Smooth muscle cell of trachea (primary cell): ENCODE measurements at places on chromosomes 4 and X. TPM values are rescaled to one million over a fixed set of nuclear protein-coding genes. Genes with fewer than 3 reads are reported as not detected.

Gene GYG2
- 4.5 and 9.3 TPM in 2 replicates for total RNA-seq

Gene SOX3
- 0.15 TPM in 1 of 2 replicates, not detected in the other for total RNA-seq

Gene WNK3
- total RNA-seq = 0.15 and 0.17 TPM in 2 replicates

Gene DACH2
- total RNA-seq = not detected in 2 replicates

Gene VCX3A
- not detected in 2 replicates for total RNA-seq

Gene GPR119
- total RNA-seq = not detected in 2 replicates

Gene MOSPD2
- total RNA-seq = 14.9 and 17.9 TPM in 2 replicates

Gene ADH1A
- not detected in 2 replicates for total RNA-seq

Gene MAP9
- total RNA-seq = 8.1 and 18.9 TPM in 2 replicates

Gene SERTM2
- under 0.01 TPM in 1 of 2 replicates, not detected in the other for total RNA-seq

Gene TCEAL8
- total RNA-seq = 99.7 and 155 TPM in 2 replicates
